Ovary (tissue), 10 donors: ENCODE measurements at places on chromosomes 11 and 22. TPM values are rescaled to one million over a fixed set of nuclear protein-coding genes. Genes with fewer than 3 reads are reported as not detected.

DNA sequence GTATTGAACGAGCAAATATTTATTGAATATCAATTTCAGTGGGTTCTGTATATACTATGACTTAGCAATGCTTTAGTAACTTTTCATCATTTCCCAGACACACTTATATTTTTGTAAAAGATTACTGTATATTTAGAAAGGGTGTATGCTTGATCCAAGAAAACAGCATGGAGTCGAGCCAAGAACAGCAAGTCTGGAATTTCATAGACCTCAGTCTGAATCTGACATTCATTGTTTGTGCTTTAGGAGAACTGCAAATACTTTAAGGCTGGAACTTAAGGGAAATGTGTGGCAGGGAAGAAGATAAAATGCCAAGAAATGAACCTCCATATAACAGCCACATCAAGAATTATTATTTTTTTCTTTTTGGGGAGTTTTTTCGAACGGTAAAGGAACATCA, 1156.8 kb downstream of the LRRC4C start:
- no peak for DNase-seq

GRCh38 chr11:65127473-65128181, 5.5 kb downstream of the MRPL49 start:
- DNase-seq, result no peak

DNA sequence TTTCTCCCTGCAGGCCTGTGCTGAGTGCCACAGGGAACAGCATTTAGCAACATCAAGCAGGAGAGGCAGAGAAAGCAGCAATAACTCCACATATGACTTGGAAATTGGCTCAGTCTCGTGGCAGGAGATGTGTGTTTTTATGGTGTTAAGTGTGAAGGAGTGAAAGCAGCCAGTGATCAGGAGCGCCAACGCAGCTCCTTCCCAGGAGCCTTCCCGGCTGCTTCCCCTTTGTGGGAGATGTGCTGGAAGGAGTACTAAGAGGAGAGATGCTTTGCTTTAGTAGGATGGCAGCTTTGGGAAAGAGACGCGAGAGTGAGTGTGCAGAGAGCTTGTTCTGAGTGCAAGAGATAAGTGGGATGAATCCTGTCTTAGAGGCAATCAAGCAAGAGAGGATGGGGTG, 54.7 kb upstream of the KIRREL3 start:
- DNase-seq, result no peak

DNA sequence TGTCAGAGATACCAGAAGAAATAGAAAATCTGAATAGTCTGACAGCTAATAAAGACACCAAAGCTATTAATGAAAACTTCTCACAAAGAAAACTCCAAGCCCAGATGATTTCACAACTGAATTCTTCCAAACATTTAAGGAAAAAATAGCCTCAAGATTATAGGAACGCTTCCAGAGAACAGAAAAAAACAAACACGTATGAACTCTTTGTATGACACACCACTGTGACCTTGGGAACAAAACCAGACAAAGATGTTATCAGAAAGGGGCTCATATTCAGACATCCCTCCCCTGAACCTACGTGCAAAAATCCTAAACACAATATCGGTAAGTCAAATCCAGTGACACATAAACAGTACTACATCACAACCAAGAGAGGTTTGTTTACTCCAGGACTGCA, 23.5 kb downstream of the CERK start:
- DNase-seq, result no peak

- DNase-seq, result no peak
These were observed 56.1 kb downstream of the PTPRJ start for GRCh38 chr11:48036466-48036865.

DNA sequence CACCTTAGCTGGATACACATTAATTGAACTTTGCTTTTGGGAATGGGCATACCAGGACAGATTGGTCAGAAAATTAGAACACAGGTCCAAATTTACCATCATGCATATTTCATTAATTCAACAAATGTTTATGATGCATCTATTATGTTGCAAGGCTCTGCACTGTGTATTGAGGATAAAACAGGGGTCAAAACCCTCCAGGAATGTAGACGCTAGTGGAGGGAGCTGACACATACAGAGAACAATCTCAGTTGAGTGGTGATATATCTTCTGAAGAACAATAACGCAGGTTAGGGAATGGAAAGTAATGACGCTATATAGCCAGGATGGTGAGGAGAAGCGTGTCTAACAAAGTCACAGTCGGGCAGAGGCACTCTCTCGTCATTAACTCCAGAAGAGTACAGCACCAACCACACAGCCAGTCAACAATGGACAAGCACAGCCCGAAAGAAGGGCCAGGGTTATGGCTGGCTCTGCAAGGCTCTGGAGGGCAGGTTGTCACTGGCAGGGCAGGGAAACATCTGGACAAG, 3.8 kb downstream of the FLI1 start:
- DNase-seq, result no peak

CASP5 gene
- 0.40 TPM for polyA plus RNA-seq

- no peak for DNase-seq
These were observed 5.8 kb upstream of the GNAZ start for GRCh38 chr22:23064381-23065068.

SPON1 gene
- polyA plus RNA-seq, result 18.5 TPM

DNA sequence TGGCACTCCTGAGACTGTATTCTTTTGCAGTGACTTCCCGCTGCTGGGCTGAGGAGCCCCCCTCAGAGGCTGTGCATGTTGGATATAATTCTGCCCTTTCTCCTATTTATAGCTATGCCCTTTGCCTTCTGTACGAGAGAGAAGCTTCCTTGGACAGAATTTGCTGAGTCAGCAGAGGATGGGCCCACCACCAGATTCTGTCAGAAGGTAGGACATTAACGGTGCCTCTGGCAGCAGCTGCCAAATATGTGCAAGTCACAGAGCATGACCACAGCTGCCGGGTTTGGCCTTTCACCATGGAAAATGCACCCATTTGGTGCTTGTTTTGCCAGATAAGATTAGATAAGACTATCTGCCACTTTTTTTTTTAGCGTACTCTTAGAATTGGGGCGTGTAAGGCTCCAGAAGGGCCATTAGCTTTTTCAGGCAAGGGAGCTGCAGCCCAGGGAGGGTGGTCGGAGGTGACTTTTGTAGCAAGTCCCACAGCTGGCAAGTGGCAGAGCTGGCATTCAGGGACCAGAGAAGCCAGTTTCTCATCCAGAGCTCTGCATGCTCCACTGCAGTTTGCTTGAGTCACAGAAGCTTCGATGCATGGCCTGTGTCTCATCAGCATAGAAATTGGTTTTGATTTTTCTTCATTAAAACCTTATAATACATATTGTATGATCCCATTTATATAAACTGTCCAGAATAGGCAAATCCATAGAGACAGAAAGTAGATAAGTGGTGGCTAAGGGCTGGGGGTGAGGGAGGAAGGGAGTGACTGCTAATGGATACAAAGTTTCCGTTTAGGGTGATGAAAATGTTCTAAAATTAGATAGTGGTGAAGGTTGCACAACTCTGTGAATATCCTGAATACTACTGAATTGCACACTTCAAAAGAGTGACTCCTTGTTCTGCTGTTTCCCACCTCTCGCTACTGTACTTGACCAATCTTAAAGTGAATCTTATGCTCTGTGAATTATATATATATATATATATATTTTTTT, 15.8 kb downstream of the UPB1 start:
- no peak for DNase-seq
